ENCODE measurements at places on chromosomes 7 and 10.
A peak's percentile ranks its signal among the peaks of the same experiment; 100 is the strongest.

GRCh38 chr10:58330431-58330830 is 4.4 kb upstream of the UBE2D1 start:
- no peaks in the 10 kb centered on the region for H3K27me3 ChIP-seq
- no peak for DNase-seq
- H3K4me3 ChIP-seq, result no peak overlapping the region
- H3K36me3 ChIP-seq, result no peaks in the 10 kb centered on the region

DNA sequence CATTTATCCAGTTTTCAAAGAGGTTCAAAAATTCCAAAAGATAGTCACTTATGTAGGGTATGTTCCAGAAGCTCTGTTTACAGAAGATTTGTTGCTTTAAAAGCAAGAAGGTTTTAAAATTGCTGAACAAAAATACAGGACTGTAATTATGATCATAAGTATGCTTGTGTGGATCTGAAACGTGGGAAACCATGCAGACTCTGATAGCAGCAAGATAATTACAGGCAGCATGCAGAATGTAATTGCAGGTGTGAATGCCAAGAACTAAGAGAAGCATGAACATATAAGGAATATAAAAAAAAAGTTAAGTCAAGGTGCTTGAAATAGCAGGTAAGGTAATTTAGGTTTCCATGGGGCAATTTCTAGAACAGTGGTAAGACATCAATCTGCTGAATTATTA is 405.7 kb downstream of the ARL4A start:
- no peak overlapping the region for H3K27ac ChIP-seq
- no peak overlapping the region for H3K4me3 ChIP-seq
- H3K4me1 ChIP-seq, result no peaks in the 10 kb centered on the region
- no peaks in the 10 kb centered on the region for H3K27me3 ChIP-seq
- DNase-seq, result no peak

DNA sequence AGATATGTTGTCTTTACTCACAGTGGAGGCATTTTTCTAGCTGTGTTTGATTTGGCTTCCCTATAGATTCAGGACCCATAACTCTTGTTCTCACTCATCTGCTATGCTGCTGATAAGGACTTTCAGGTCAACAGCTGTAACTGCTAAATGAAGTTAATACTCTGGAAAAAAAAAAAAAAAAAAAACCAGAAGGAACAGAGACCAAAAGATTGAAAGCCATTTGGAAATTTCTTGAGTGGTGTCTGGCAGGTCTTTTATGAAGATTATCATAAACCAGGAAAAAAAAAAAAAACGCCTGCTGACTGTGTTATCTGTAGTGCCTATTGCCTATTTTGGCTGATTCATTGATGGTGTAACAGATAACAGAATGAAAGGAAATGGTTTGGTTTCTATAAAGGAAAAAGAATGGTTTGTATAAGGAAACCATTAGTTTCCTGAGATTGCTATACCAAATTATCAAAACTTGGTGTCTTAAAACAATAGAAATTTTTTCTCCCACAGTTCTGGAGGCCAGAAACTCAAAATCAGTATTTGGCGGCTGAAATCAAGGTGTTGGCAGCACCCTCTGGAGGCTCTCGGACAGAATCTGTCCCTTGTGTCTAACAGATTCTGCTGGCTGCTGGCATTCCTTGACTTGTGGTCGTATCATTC is 60.5 kb upstream of the BET1 start:
- H3K27ac ChIP-seq, result no peak overlapping the region
- H3K4me3 ChIP-seq, result no peak overlapping the region
- H3K27me3 ChIP-seq, result peaks cover 3% of the 10 kb centered on the region
- H3K36me3 ChIP-seq, result no peaks in the 10 kb centered on the region

DNA sequence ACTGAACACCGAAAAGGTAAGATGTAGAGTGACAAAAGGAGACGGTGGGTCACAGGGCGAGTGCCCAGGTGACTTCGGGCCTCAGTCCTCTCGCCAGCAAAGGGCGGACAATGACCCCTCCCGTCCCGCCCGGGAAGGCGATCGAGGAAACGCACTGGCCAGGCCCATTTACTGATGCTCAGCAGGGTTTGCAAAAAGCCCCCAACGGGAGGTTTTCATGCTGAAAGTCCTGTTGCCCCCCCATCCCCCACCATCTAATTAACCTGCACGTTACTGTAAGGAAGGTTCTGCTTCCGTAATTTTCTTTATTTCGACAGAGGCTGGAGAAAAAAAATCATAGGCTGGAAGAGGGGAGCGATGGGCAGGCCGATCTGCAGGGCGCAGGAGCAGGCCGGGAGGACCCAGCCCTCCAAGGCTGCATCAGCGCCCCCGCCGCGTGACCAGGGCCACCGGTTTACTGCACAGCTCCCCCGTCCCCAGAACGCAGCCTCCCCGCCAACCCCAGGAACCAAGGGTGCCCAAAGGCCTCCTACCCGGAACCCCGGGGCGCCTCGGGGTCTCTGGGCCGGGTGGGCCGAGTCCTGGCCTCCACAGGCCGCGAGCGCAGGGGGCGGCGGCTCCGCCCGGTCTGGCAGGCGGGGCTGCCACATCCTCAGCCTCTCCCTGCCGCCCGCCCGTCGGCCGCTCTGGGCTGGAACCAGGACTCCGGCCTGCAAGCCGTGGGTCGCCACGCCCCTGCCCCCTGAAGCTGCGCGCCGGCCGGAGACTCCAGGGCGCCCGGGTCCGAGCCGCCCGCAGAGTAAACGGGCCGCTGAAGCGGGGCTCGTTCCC is 613 bp downstream of the OAT start:
- H3K27me3 ChIP-seq, result no peaks in the 10 kb centered on the region
- peak overlapping the region; percentile 54 for H3K27ac ChIP-seq
- H3K4me3 ChIP-seq, result peak overlapping the region; percentile 63
- H3K4me1 ChIP-seq, result peaks cover 13% of the 10 kb centered on the region
- peak; percentile 23 for DNase-seq
- no peaks in the 10 kb centered on the region for H3K36me3 ChIP-seq

DNA sequence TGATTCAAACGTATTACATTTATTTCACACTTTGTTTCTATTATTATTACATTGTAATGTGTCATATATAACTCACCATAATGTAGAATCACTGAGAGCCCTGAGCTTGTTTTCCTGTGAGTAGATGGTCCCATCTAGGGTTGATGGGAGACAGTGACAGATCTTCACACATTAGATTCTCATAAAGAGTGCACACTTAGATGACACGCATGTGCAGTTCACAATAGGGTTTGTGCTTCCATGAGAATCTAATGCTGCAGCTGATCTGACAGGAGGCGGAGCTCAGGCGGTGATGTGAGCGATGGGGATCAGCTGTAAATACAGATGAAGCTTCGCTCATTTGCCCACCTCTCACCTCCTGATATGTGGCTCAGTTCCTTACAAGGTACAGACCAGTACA is 36.1 kb downstream of the BMPER start:
- H3K4me1 ChIP-seq, result no peaks in the 10 kb centered on the region
- no peak for DNase-seq
- H3K27me3 ChIP-seq, result no peaks in the 10 kb centered on the region
- no peaks in the 10 kb centered on the region for H3K36me3 ChIP-seq
- H3K4me3 ChIP-seq, result no peak overlapping the region

DNA sequence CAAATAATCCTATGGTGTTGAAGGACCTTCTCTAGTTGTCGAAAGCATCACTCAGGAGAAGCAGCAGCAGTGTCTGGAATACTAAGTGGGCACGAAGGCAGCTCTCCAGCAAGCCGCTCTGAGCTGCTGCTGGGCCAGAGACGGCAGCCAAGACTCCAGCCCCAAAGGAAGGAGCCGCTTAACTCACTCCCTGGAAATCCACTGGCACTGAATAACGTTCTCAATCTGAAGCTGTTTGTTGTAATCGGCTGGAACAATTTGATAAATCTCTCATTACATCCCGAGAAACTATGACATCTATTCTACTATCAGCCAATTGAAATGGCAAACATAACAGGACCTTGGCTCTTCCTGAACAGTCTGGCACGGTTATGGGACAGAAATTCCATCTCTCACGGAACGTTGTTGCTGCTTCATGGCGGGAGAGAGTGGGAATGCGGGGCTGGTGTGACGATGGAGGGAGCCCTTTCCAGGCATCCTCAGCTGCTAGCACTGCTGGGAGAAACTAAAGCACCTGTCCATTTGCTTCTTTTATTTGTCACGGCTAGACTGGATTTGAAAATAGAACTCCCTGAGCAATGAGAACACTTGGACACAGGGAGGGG is 331.5 kb upstream of the RNF32 start:
- H3K4me3 ChIP-seq, result no peak overlapping the region
- H3K4me1 ChIP-seq, result no peaks in the 10 kb centered on the region
- DNase-seq, result no peak
- H3K27me3 ChIP-seq, result no peaks in the 10 kb centered on the region

GRCh38 chr7:98423043-98423442 is 22.2 kb upstream of the BAIAP2L1 start:
- DNase-seq, result no peak
- no peaks in the 10 kb centered on the region for H3K36me3 ChIP-seq
- no peaks in the 10 kb centered on the region for H3K4me1 ChIP-seq
- H3K27ac ChIP-seq, result no peak overlapping the region

GRCh38 chr10:48506147-48506917 is 98.5 kb downstream of the ARHGAP22 start:
- no peaks in the 10 kb centered on the region for H3K4me1 ChIP-seq
- H3K4me3 ChIP-seq, result no peak overlapping the region
- peak overlapping the region; percentile 51 for H3K27ac ChIP-seq

GRCh38 chr7:16999541-17000267 is 117.9 kb upstream of the AGR3 start:
- H3K36me3 ChIP-seq, result no peaks in the 10 kb centered on the region
- no peak overlapping the region for H3K4me3 ChIP-seq
- H3K27ac ChIP-seq, result no peak overlapping the region
- no peaks in the 10 kb centered on the region for H3K4me1 ChIP-seq

GRCh38 chr7:113144817-113145216 is 26.5 kb upstream of the SMIM30 start:
- no peaks in the 10 kb centered on the region for H3K27me3 ChIP-seq
- H3K4me3 ChIP-seq, result no peak overlapping the region
- DNase-seq, result no peak
- no peaks in the 10 kb centered on the region for H3K4me1 ChIP-seq

DNA sequence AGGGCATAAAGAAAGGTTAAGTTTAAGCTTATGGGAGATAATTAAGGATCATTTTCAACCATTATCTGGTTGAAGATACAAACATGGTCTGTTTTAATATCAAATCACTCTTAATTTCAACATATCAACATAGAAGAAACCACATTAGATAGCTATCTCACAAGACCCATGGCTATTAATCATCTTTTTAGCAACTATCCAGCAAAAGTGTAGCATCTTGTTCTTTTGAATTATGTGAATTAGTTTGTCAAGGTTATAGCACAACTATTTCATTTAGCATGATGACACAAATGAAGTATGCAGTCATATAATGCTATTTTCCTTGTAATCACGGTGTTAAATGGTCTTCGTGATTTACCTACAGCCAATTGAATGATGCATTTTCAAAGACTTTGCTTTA is 58.9 kb upstream of the PPP1R9A start:
- no peak overlapping the region for H3K4me3 ChIP-seq
- no peaks in the 10 kb centered on the region for H3K36me3 ChIP-seq
- H3K27me3 ChIP-seq, result no peaks in the 10 kb centered on the region
- DNase-seq, result no peak
- H3K27ac ChIP-seq, result no peak overlapping the region

DNA sequence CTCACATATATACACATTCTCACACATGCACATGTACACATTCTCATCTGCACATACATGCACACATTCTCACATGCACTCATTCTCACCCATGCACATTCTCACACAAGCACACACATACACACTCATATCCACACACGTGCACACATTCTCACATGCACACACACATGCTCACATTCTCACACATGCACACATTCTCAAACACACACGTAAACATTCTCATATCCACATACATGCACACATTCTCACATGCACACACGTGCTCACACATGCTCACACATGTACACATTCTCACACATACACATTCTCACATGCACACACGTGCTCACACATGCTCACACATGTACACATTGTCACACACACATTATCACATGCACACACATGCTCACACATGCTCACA is 260.6 kb downstream of the PTPRN2 start:
- H3K4me3 ChIP-seq, result no peak overlapping the region
- H3K27me3 ChIP-seq, result no peaks in the 10 kb centered on the region
- H3K4me1 ChIP-seq, result no peaks in the 10 kb centered on the region
- DNase-seq, result no peak

DNA sequence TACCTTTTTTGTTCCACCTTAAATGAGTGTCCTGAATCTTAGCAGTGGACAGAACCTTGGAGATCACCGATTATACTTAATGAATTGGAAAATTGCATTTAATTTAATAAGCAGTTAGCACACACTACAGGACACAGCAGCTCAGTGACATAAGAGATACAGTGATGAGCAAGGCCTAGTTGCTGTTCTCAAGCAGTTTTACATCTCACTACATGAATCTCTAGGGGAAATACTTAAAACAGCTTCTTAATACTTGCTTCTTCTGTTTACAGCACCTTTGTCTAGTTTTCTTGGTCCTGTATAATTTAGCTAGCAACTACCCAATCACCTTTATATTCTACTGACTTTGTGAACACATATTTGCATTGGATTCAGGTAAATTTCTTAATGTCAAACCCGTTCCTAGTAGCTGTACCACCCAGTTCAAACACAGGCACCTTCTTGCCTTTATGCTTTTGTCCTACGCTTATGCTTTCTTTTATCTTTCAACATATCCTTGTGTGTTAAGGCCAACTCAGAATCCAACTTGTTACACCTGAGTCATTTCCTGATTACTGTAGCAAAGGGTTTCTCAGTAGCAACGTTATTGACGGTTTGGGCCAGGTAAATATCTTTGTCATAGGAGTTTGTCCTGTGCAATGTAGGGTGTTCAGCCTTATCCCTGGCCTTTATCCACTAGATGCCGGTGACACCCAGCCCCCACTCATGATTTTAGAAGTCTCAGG is 1.8 kb downstream of the STAM start:
- peak overlapping the region; percentile 96 for H3K27ac ChIP-seq
- peak overlapping the region; percentile 7 for H3K4me3 ChIP-seq
- H3K36me3 ChIP-seq, result no peaks in the 10 kb centered on the region
- no peaks in the 10 kb centered on the region for H3K27me3 ChIP-seq
- H3K4me1 ChIP-seq, result peaks cover 60% of the 10 kb centered on the region

GRCh38 chr10:26759008-26759407 is 61.5 kb downstream of the PDSS1 start:
- DNase-seq, result no peak
- no peak overlapping the region for H3K27ac ChIP-seq
- no peaks in the 10 kb centered on the region for H3K4me1 ChIP-seq
- no peaks in the 10 kb centered on the region for H3K27me3 ChIP-seq

DNA sequence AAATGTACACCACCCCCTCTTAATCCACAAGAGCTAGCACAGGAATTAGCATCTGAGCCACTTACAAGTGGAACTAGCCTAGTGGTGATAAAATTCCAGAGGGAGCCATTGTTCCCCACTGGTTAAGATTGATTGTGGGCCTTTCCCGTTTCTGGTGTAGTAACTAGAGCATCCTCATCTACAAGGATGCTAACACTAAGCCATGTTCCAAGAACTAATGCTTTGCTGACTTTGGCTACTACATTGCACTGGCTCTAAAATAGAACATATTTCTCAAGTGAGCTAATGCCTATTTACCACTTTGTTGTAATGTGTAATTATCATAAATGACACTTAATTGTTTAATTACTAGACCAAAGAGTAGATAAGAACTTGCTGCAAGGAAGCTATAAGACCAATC is 143.7 kb downstream of the FZD1 start:
- H3K4me3 ChIP-seq, result no peak overlapping the region
- no peaks in the 10 kb centered on the region for H3K36me3 ChIP-seq
- no peak for DNase-seq
- H3K4me1 ChIP-seq, result no peaks in the 10 kb centered on the region

GRCh38 chr10:78614744-78615143 is 454.0 kb upstream of the ZMIZ1 start:
- no peaks in the 10 kb centered on the region for H3K4me1 ChIP-seq
- H3K36me3 ChIP-seq, result no peaks in the 10 kb centered on the region
- H3K4me3 ChIP-seq, result no peak overlapping the region
- no peak overlapping the region for H3K27ac ChIP-seq
- DNase-seq, result no peak

Data from CD8-positive, alpha-beta memory T cell (primary cell).